Heart right ventricle (tissue), 16 donors: ENCODE measurements at places on chromosomes 11 and 22. TPM values are rescaled to one million over a fixed set of nuclear protein-coding genes. Genes with fewer than 3 reads are reported as not detected.

- H3K4me1 ChIP-seq = peaks cover 10% of the 10 kb centered on the region
- H3K27me3 ChIP-seq = peaks cover 58% of the 10 kb centered on the region
- H3K4me3 ChIP-seq = peak overlapping the region; percentile 72
- peak overlapping the region; percentile 71 for H3K27ac ChIP-seq
- DNase-seq = peak; percentile 50
- H3K36me3 ChIP-seq = no peaks in the 10 kb centered on the region
Observed at GRCh38 chr11:8262552-8263108, 1.0 kb downstream of the LMO1 start.

- H3K4me1 ChIP-seq = no peaks in the 10 kb centered on the region
- H3K36me3 ChIP-seq = no peaks in the 10 kb centered on the region
- peaks cover 49% of the 10 kb centered on the region for H3K27me3 ChIP-seq
- DNase-seq = no peak
Observed at GRCh38 chr22:22123118-22123959, 121.2 kb upstream of the VPREB1 start.

DNA sequence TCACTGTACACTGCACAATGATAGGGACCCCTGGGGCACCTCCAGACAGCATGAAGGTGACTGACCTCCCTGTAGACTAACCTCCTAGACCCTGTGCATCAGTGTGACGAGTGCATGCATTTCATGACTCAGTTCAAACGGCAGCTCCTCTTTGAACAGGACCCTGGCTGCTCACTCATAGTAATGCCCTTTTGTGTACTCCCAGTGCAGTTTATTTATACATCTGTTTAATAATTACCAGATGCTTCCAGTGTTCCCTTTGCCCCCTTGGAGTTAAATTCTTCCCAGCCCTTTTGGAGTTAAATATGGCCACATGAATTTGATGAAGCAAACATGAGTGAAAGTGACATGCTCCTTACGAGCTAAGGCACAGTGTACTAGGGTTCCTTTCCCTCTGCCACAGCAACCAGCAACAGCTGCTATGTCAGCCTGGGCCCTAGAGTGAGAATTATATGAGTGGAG, 72.4 kb downstream of the PANX1 start:
- no peaks in the 10 kb centered on the region for H3K36me3 ChIP-seq
- no peaks in the 10 kb centered on the region for H3K27me3 ChIP-seq
- no peak for DNase-seq
- no peak overlapping the region for H3K4me3 ChIP-seq

GRCh38 chr11:102318469-102318868, 1.2 kb downstream of the BIRC3 start:
- no peaks in the 10 kb centered on the region for H3K36me3 ChIP-seq
- no peaks in the 10 kb centered on the region for H3K27me3 ChIP-seq
- no peak overlapping the region for H3K27ac ChIP-seq
- DNase-seq = no peak
- H3K4me3 ChIP-seq = peak overlapping the region; percentile 64
- H3K4me1 ChIP-seq = peaks cover 28% of the 10 kb centered on the region

The PATE2 gene
- total RNA-seq = not detected

The MADD gene
- 33.0 TPM for total RNA-seq

- peaks cover 98% of the 10 kb centered on the region for H3K4me1 ChIP-seq
- H3K4me3 ChIP-seq = no peak overlapping the region
- no peaks in the 10 kb centered on the region for H3K27me3 ChIP-seq
- peak; percentile 84 for DNase-seq
- H3K36me3 ChIP-seq = no peaks in the 10 kb centered on the region
- H3K27ac ChIP-seq = peak overlapping the region; percentile 35
Observed at GRCh38 chr22:20243537-20244249, 24.4 kb downstream of the RTN4R start.

DNA sequence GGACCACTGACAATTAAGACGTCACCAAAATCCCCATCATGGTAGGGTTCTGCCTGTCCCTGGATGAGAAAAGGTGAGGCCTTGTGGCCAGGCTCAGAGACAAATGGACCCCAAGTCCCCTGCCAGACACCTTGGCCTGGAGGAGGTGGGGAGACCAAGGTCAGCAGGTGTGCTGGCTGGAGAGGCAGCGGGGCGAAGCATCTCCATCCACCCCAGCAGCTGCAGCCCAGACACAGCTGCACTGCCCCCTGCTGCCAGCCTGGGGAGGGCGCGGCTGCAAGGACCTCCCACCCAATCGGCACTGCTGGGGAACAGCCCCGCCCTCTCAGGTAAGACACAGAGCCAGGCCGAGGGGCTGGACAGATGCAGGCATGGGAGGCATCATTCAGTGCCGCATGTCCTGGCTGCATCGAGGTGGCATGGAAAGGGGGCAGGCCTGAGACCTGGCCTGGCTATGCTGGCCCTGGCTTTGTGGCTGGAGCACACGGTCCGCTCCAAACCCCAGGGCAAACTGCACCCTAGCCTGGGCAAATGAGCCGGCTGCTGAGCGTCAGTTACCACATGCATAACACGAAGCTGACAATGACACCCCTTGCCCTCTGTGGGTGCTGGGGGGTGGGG, 12.2 kb upstream of the MFNG start:
- no peak overlapping the region for H3K27ac ChIP-seq
- no peak overlapping the region for H3K4me3 ChIP-seq
- H3K4me1 ChIP-seq = peaks cover 6% of the 10 kb centered on the region
- peaks cover 8% of the 10 kb centered on the region for H3K27me3 ChIP-seq
- no peaks in the 10 kb centered on the region for H3K36me3 ChIP-seq

GRCh38 chr11:77213029-77213579, 85.1 kb downstream of the MYO7A start:
- no peaks in the 10 kb centered on the region for H3K36me3 ChIP-seq
- H3K27me3 ChIP-seq = no peaks in the 10 kb centered on the region
- DNase-seq = no peak
- H3K27ac ChIP-seq = no peak overlapping the region
- H3K4me3 ChIP-seq = no peak overlapping the region

- peaks cover 43% of the 10 kb centered on the region for H3K27me3 ChIP-seq
- H3K27ac ChIP-seq = no peak overlapping the region
- H3K4me3 ChIP-seq = no peak overlapping the region
- no peaks in the 10 kb centered on the region for H3K36me3 ChIP-seq
- DNase-seq = no peak
Observed at GRCh38 chr11:58926695-58927094, 12.6 kb upstream of the GLYATL1 start.

DNA sequence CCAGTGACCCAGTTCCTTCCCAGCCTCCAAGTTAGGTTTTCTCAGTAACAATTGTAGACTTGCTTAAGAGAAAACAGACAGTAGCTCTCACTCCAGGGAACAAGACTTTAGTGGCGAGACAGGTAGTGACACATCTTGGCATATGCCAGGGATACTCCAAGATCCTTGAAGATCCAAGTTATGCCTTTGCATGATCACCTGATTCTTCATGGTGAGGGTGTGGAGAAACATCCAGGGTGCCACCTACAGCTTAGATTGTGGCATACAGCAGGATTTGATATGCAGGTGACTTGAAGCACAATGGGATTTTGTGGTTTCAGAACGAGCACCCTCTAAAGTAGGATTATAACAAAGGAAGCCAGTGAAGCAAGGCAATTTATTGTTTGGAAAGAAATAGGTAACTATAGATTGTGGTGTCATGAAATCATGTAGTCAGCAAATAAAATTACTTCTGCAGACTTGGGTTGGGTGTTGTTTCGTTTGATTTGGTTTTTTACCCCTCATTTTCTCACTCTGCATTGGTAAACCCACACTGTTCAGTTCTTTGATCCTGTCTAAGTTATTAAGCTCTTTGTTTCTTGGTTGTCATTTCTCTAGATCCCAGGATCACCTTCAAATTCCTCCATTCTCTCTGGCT, 9.2 kb downstream of the POU2AF3 start:
- H3K4me1 ChIP-seq = no peaks in the 10 kb centered on the region
- no peak for DNase-seq
- H3K27me3 ChIP-seq = no peaks in the 10 kb centered on the region

The ART5 gene
- total RNA-seq = 5.8 TPM

GRCh38 chr11:117052196-117053149, 45.8 kb downstream of the SIK3 start:
- H3K36me3 ChIP-seq = no peaks in the 10 kb centered on the region
- H3K4me3 ChIP-seq = no peak overlapping the region
- no peaks in the 10 kb centered on the region for H3K27me3 ChIP-seq
- H3K4me1 ChIP-seq = peaks cover 7% of the 10 kb centered on the region

The HOATZ gene
- total RNA-seq = not detected

GRCh38 chr11:69141742-69142141, 14.0 kb upstream of the SMIM38 start:
- H3K36me3 ChIP-seq = no peaks in the 10 kb centered on the region
- H3K4me1 ChIP-seq = no peaks in the 10 kb centered on the region
- H3K4me3 ChIP-seq = no peak overlapping the region
- no peak for DNase-seq
- no peaks in the 10 kb centered on the region for H3K27me3 ChIP-seq
- no peak overlapping the region for H3K27ac ChIP-seq

The LRRN4CL gene
- total RNA-seq = 2.7 TPM

DNA sequence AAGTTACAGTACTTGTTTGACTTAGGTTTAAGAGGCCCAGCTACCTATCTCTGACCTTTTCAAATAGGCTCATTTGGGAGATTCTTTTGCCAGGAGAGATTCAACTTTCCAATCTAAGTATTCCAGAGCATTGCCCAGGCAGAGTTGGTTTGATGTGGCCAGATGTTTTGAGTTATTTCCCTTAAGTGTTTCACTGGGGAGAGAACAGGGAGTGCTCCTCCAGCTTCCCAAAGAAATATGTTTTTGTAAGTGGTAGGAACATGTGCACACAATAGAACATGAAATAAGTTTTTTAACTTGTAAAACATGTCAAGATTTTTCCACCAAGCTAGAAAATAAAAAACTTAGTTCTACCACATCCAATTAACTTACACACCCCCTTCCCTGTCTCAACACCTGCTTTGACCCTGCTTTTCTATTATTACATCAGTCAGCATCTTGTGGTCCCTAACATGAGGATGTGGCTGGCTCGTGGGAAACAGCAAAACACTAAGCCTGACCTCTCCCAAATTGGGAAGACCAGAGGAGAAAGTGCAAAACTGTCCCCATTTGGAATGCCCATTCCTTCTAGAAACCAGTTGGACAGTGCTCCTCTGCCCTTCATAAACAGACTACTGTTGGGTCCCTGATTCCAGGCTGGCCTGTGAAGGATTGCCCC, 70.4 kb upstream of the RASSF10 start:
- DNase-seq = no peak
- H3K36me3 ChIP-seq = peaks cover 88% of the 10 kb centered on the region

DNA sequence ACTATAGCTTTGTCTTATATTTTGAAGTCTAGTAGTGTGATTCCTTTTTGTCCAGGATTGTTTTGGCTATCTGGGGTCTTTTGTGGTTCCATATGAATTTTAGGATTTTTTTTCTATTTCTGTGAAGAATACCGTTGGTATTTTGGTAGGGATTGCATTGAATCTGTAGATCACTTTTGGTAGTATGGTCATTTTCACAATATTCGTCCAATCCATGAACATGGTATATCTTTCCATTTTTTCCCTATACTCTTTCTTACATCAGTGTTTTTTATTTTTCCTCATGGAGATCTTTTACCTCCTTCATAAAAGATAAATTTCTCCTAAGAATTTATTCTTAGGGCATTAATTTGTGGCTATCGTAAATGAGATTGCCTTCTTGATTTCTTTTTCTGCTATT, 29.1 kb downstream of the MADD start:
- H3K27me3 ChIP-seq = no peaks in the 10 kb centered on the region
- H3K27ac ChIP-seq = no peak overlapping the region
- no peak overlapping the region for H3K4me3 ChIP-seq
- H3K36me3 ChIP-seq = no peaks in the 10 kb centered on the region

GRCh38 chr22:37556710-37557109, 3.6 kb upstream of the CDC42EP1 start:
- no peaks in the 10 kb centered on the region for H3K36me3 ChIP-seq
- H3K27me3 ChIP-seq = no peaks in the 10 kb centered on the region
- H3K4me1 ChIP-seq = peaks cover 64% of the 10 kb centered on the region
- H3K27ac ChIP-seq = peak overlapping the region; percentile 100
- H3K4me3 ChIP-seq = no peak overlapping the region

DNA sequence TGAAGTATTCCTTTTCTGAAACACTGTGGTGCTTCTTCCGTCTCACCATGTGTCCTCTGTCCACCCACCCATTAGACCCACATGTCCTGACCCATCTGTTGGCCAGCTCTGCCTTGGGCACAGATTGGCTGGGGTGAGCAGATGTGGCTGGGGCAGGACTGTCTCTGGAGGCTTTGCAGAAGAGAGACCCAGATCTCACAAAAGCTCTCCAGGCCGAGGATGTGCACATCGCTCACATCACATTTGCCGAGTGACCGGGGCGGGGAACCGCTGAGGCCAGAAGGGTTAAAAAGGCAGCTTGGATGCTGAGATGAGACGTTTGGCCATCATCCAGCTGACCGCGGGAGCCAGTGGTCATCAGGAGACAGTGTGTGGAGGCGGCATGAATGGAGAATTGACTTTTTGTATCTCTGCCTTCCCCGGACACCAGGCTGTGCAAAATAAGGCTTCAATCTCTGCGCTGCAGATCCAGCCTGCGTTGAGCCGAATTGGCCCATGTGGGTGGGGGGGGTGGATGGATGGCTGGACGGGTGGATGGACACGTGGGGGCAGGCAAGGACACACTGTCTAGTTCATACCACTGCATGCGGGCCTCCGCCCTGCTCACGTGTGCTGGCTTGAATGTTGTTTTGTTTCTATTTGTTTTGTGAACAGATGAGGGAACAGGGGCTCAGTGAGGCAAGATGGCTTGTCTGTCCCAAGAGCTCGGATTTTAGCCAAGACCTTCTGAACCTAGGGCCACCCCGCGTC, 6.1 kb downstream of the IFITM10 start:
- no peak overlapping the region for H3K4me3 ChIP-seq
- no peak overlapping the region for H3K27ac ChIP-seq
- peaks cover 17% of the 10 kb centered on the region for H3K27me3 ChIP-seq
- H3K36me3 ChIP-seq = no peaks in the 10 kb centered on the region
- no peak for DNase-seq

GRCh38 chr11:76783896-76784813, 999 bp downstream of the TSKU start:
- peak; percentile 61 for DNase-seq
- no peaks in the 10 kb centered on the region for H3K36me3 ChIP-seq
- peak overlapping the region; percentile 74 for H3K4me3 ChIP-seq
- H3K27ac ChIP-seq = peak overlapping the region; percentile 93
- peaks cover 54% of the 10 kb centered on the region for H3K4me1 ChIP-seq
- no peaks in the 10 kb centered on the region for H3K27me3 ChIP-seq

The PNPLA3 gene
- 0.13 TPM for total RNA-seq

- no peak overlapping the region for H3K4me3 ChIP-seq
- H3K27ac ChIP-seq = peak overlapping the region; percentile 22
- no peaks in the 10 kb centered on the region for H3K27me3 ChIP-seq
- DNase-seq = no peak
- H3K4me1 ChIP-seq = peaks cover 6% of the 10 kb centered on the region
- H3K36me3 ChIP-seq = no peaks in the 10 kb centered on the region
Observed at GRCh38 chr11:85823816-85824215, 12.9 kb upstream of the SYTL2 start.

DNA sequence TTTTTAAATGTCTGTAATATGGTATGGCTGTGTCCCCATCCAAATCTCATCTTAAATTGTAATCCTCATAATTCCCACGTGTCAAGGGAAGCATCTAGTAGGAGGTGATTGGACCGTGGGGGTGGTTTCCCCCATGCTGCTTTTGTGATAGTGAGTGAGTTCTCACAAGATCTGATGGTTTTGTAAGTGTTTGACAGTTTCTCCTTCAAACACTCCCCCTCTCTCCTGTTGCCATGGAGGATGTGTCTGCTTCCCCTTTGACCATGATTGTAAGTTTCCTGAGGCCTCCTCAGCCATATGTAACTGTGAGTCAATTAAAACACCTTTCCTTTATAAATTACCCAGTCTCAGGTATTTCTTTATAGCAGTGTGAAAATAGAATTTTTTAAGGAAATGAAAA, 31.1 kb upstream of the CD44 start:
- no peaks in the 10 kb centered on the region for H3K36me3 ChIP-seq
- no peak overlapping the region for H3K27ac ChIP-seq
- no peak overlapping the region for H3K4me3 ChIP-seq
- H3K4me1 ChIP-seq = peaks cover 7% of the 10 kb centered on the region
- H3K27me3 ChIP-seq = no peaks in the 10 kb centered on the region
